ENCODE measurements at places on chromosomes 11 and 22. TPM values are rescaled to one million over a fixed set of nuclear protein-coding genes. Genes with fewer than 3 reads are reported as not detected.

DNA sequence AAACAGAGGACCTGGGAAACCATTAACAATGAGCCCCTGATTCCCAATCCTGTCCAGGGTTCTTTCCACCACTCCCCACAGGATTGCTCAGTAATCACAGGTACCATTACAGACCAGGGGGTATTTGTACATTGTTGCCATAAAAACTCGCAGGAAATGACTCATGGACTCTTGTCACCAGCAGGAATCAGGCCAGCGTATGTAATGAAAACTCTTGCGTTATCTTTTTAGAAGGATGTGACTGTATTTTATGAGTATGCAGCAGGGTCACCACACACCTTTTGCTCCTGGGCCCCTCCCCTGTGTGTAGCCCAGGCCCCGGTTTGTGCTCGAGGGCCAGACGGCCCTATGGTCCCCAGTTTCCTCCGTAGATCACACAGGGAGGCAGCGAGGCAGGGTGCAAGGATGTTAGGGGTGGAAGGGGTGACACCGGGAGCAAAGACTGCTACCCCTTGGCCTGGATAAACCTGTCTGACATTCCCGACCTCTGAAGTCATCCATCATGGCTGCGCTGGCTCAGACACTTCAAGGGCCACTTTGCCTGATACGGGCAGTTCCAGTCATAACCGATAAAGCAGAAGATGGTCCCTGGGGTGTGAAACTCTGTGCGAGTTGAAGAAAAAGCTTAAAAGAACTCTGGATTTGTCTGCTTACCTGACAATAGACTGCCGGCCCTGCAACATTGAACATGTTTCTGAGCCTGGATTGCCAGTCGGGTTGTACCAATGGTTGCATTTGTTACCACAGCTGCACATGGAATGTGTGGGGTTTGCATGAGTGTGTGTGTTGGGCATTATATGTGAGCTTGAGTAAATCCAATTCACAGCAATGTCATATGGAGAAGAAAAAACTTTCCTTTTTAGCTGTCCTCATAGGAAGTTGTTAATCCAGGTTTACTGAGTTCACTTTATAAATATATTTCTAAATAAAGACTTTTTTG is 56.9 kb downstream of the MICAL2 start:
- no peak for DNase-seq

DNA sequence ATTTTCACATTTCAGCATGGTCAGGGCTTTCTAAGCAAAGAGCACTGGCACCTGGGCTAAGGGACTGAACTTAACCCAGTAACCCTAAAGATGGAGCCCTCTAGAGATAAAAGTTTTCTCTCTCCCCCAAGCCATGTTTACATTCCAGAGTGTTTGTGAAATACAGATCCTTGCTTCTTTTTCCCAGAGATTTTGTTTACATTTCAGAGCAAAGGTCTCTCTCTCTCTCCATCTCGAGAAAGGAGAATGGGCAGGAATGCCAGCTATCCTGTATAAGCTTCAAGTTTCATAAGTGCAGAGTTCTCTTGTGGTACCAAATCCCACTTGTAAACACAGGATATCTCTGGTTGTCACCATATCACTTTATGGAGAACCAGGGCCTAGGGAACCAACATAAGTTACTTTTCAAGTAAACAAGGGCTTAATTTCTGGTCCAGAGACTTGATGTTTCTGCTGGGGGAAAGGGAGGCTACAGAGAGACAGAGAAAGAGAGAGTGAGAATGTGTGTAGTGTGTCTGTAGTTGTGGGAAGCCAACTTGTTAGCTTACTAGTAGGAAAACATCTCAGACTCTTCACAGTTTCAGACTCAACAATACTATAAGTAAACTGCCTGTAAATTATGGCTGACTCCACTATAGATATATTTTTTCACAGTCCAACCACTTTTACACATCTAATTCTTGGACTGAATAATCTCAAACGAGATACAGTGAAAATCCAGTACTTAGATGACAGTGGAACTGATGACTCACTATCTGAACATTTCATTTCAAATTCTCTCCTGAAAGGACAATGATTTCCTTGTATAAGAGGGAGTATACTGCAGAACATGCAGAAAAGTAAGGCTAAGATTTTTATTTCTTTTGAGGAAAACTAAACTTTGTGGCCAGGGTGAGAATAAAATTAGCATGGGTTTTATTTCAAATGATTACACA is 76.2 kb downstream of the ARHGAP32 start:
- no peak for DNase-seq

Gene CCDC34
- 6.7 TPM for total RNA-seq

GRCh38 chr11:94838027-94838731 is 70.0 kb downstream of the AMOTL1 start:
- peak; percentile 26 for DNase-seq

DNA sequence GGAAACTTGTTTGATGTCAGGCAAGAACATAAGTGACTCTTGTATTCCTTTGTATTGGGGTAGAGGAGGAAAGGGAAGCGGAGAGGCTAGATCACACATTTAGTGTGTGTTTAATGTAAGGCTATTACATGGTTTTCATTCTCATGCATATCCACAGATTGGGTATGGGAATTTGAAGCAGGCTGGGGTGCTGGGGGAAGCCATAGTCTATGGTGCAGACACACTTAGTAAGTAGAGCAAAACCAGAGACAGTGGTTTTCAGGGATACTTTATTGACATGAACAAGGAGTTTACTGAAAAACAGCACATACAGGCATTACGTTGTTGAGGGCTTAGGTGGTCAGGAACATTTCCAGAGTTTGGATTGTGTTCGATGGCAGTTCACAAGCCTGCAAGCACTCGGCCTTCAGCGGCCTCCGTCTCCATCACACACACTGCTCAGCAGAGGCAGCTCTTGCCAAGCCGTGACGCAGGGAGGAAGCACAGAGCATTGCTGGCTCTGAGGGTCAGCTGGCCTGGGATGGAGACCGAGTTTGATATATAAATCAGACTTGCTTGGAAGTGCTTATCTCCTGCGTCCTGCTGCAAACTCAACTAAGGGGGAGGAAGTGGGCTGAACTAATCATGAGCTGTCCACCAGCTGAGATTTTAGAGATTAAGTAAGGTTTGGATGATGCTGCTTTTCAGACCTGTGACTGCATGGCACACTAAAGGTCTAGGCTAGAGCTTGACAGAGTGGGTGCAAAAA is 25.3 kb downstream of the SCN3B start:
- no peak for DNase-seq

DNA sequence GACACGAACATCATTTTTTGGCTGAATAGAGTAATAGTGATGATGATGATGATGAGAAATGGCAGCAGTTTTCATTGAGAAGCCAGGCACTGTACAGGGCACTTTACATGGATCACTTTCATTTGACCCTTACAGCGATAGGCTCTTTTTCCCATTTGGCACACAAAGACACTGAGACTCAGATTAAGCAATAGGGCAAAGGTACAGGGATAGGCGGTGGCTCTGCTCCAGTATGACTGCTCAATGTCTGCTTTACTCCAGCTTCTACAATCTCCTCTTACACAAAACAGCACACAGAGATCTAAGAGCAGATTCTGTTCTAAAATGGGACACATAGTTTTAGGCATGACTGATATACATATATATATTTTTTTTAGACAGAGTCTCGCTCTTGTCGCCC is 40.6 kb downstream of the MPPED2 start:
- DNase-seq: no peak

Gene OSBPL5
- total RNA-seq: 35.0 TPM

- DNase-seq: no peak
Observed at GRCh38 chr11:44563711-44564110, 1.8 kb upstream of the CD82 start.

DNA sequence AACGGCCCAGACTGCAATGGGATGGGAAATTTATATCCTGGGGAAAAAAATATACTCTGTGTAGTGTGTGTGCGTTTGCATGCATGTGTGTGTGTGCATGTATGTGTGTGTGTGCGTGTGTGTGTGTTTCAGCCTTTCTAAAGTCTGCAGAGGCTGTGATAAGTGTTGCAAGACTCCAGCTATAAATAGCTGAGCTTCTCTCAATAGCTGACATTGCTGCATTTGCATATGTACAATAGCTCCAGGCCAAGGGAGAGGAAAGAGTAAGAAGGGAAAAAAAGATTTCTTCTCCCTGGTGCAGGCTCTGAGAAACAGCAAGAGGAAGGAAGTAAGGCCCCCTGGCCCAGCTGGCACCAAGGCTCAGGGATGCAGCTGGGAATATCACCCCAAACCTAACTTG is 483.0 kb downstream of the MN1 start:
- no peak for DNase-seq

GRCh38 chr11:34174412-34175041 is 69.1 kb downstream of the NAT10 start:
- peak; percentile 83 for DNase-seq

DNA sequence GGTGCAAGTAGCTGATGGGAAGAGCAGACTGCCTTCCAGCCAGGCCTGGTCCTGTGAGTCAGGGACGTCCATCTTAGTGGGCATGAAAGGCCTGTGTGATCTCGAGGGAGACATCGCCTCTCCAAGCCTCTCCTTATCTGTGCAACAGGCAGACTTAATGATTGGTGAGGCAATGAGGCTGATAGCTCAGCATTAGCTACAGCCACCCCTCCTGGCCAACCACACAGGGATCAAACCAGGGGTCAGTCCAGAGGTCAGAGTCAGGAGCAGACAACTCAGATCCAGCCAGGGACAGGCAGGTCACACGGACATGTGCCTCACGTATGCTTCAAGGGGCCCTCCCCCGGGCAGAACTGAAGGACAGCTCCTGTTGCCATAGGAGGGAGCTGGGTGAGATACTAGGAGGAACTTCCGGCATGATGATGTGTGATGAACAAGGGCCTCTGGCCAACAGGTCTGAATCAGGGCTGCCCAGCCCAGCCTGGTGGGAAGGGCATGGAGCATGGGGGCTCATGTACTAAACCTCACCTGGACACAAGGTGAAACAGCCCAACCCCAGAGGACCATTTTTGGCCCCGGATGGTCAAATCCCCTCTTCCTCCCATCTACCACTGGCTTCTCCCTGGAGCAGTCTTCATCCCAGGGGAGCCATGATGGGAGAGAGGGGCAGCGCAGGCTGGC is 2.8 kb upstream of the APOC3 start:
- no peak for DNase-seq

DNA sequence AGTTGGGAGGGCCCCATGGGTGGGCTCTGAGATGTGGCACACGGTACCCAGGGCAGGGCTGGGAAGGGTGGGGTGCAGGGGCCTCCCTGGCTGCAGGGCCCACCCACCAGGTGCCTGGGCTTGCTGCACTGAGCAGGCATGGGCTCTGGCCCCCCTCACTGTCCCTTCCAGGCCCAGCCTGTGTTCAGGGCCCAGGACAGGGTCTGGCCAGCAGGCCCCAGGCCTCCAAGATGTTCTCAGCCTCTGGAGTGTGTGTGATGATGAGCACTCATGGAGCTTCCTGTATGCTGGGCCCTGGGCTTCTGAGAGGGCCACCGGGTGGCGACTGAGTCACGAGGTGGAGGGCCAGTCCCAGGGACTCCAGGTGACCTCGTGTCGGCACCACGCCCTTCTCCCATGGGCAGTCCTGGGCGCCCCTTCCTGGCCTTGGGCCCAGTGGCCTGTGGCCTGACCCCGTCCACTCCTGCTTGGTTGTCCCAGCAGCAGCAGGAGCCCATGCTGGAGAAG is 55.9 kb upstream of the CCDC188 start:
- no peak for DNase-seq

GRCh38 chr22:19717691-19718455 is 3.6 kb downstream of the SEPTIN5 start:
- DNase-seq: peak; percentile 60

- DNase-seq: no peak
Observed at GRCh38 chr11:131037873-131038272, 121.6 kb upstream of the SNX19 start.

- peak; percentile 71 for DNase-seq
Observed at GRCh38 chr11:114281388-114281956, 14.7 kb upstream of the NNMT start.

Gene TMEM45B
- 5.2 TPM for total RNA-seq

GRCh38 chr22:38986629-38987028 is 4.5 kb downstream of the APOBEC3B start:
- DNase-seq: no peak

Gene OR8I2
- not detected for total RNA-seq

DNA sequence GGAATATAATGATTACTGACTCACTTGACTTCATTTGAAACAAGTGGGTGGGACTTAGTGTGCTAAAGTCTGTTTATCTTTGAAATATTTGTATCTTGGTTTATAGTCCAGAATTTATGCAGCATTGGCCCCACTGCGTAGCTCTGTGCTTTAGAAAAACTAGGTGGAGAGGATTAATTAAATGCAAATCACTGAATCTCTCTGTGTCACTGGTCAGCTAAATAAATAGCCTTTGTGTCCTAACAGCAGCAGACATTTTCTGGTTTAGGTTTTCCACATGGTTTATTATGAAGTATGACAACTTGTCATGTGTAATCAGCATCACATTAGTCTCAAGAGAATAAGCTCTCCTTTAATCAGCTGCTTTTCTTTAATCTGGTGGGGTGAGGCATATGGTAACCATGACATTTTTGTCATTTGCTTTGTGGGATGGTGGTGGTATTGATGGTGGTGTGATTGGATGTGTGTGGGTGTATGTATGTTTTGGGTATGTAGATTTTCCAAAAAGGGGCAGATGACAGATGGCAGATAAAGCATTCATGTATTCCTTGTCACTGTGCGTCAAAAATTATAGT is 33.9 kb downstream of the BCL2L13 start:
- DNase-seq: no peak

Gene OR52H1
- total RNA-seq: not detected

GRCh38 chr22:35517769-35518530 is 22.7 kb upstream of the RASD2 start:
- DNase-seq: no peak

Gene PATE2
- not detected for total RNA-seq

DNA sequence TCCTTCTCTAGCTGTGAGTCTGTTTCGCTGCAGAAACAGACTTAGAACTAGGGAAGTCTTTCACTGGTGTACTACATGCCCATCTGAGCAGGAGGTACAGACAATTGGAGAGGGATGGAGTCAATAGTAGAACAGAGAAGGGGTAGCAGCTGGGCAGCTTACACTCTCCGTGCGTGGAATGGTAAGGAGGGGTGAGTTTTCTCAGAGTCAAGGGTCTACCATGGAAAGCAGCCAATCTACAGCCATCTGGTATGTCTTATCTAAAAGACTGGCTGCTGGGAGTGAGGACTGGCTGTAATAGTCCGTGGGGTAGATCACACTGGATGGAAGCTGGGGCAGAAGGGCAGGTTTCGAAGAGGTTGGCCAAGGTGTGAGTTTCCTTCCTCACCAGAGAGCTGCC is 137.3 kb upstream of the TENM4 start:
- DNase-seq: no peak

GRCh38 chr11:128894286-128894681 is 3.1 kb downstream of the KCNJ5 start:
- DNase-seq: no peak

- DNase-seq: no peak
Observed at GRCh38 chr11:111947143-111947542, 10.0 kb downstream of the DIXDC1 start.

Gene C22orf31
- 0.36 TPM for total RNA-seq

GRCh38 chr11:13364388-13364787 is 86.8 kb downstream of the BMAL1 start:
- DNase-seq: no peak

Gene CHRDL2
- 9.1 TPM for total RNA-seq

GRCh38 chr11:94864506-94865045 is 96.4 kb downstream of the AMOTL1 start:
- DNase-seq: no peak

- peak; percentile 56 for DNase-seq
Observed at GRCh38 chr22:40107851-40108378, 69.8 kb upstream of the TNRC6B start.

Gene DENND6B
- 9.6 TPM for total RNA-seq

- no peak for DNase-seq
Observed at GRCh38 chr11:111331711-111332479, 33.5 kb downstream of the POU2AF3 start.
